ENCODE measurements at places on chromosomes 7 and 10.

DNA sequence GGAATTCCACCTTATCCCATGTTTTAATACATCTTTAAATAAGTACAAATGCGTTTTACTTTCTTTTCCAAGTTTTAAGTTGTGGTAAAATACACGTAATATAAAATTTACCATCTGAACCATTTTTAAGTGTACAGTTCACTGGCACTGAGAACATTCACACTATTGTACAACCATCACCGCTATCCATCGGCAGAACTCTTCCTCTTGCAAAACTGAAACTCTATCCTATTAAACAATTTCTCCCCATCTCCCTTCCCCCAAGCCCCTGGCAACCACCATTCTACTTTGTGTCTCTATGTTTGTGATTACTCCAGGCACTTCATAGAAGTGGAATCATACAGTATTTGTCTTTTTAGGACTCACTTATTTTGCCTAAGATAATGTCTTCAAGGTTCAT lies 33.8 kb downstream of the HIP1 start:
- no peak for DNase-seq

DNA sequence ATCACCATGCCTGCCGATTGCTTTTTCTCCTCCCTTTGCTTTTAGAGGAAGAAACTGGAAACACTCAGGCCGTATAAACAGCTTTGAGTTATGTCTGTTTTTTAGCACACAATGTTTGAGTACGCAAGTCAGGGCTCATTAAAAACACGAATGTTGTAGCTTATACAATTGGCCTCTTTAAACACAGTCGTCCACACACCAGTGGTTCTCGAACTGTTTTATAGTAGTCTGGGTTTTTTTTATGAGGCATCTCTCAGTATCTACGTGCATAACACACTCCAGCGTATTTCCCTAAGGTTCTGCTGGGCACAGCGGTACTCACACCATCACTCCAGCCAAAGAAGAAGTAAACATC lies 13.4 kb upstream of the CARD11 start:
- no peak for DNase-seq

DNA sequence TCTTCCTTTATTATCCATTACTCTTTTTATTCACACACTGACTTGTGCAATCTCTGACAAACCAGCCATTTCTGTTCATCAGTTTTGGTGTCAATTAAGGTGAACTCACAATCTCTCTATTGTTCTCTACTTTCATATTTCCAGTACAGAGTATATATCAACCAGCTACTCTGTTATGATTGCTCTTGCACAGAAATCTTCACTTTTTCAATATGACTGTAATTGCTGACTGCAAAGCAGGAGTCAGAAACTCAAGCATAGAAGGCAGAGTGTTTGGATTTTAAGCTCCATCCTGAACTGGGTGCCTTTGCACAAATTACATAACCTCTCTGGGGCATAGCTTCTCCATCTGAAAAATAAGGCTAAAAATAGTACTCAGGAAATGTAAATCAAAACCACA lies 1042.0 kb downstream of the GRM8 start:
- no peak for DNase-seq

DNA sequence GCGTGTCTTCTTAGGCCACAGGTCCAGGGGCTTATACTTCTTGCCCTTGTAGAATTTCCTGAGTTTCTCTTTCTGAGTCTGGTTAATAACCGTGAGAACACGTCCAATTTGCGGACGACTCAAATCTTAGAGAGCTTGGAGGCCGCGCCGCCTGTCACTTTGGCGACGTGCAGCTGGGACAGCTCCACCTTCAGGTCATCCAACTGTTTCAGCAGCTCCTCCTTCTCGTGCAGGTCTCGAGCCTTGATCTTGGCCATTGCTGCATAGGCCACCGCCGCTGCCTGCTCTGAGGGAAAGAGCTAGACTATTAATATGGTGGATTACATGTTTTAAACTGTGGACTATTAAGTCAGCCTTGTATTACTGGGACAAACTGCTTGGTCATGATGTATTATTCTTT lies 26.9 kb downstream of the EVX1 start:
- DNase-seq = no peak

DNA sequence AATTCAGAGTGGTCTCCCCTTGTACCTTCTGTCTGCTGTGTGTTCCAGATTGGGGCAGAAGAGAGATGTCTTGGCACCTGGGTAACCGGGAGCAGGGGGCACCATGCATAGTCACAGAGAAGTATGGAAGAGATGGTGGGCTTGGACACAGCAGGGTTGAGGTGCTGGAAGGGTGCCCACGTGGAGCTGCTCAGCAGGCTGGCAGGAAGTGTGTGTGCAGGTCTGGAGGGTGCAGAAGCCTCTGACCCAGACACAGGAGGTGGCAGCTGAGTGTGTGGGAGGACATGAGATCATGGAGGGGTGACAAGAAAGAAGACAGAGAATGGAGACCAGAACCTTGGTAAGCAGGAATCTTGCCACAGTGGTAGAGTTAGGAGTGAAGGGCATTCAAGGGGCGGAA lies 42.3 kb upstream of the DUSP5 start:
- no peak for DNase-seq

DNA sequence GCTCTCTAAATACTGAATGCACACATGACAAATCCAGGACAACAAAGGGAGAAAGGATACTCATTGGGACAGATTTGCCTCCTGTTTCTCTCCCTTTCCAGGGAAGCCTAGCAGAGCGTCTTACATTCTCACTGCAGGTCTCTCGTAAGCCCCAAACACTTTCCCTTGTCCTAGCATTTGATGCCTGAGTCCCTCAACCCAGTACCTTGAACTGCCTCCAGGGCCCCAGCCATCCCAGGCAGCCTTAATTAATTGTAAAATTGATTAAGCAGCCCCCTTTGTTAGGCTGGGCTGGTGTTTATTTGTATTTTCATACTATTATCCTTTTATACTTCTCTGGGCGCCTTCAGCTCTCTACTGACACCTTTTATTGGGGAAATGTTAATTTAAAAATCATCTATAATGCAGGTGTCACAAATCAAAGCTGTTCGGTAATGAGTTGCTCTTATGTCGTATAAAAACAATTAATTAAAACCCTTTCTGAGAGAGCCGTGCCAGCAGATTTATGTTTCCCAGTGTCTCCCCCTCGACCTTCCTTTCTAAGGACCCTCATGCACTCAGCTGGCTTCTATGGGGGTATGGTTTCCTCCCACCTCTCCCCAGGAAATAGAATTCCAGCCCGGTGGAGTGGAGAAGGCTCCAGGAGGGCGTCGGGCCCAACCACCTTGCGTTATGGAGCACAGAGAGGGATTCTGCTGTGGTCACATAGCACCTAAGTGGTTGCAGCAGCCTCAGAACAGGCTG lies 243.8 kb downstream of the RPS24 start:
- DNase-seq = no peak

DNA sequence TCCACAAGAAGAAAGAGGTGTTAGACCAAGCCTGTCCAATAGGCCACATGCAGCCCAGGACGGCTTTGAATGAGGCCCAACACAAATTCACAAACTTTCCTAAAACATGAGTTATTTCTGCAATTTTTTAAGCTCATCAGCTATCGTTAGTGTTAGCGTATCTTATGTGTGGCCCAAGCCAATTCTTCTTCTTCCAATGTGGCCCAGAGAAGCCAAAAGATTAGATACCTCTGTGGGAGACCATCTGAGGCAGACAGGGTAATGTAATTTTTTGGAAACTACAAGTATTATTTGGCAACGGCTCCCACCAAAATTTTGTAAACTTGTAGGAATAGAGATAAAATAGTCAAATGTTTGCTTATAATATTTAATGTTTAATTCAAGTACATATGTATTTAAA lies 153.8 kb downstream of the SRPK2 start:
- DNase-seq = no peak

DNA sequence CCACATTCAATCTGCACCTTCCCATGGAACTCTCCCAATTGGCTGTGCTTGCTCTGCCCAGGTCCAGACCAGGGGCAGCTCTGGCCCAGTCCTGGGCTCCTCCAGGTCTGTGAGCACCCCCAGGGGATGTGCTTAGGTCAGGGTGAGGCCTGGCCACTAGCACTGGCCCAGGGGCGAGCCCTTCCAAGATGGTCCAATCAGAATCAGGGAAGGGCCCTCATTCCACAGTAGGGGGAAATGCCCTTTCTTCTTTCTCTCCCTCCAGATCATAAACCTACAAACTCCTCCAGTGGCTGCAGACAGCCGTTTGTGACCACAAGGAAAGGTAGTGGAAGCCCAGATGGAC lies 157.0 kb downstream of the PRKAG2 start:
- no peak for DNase-seq

DNA sequence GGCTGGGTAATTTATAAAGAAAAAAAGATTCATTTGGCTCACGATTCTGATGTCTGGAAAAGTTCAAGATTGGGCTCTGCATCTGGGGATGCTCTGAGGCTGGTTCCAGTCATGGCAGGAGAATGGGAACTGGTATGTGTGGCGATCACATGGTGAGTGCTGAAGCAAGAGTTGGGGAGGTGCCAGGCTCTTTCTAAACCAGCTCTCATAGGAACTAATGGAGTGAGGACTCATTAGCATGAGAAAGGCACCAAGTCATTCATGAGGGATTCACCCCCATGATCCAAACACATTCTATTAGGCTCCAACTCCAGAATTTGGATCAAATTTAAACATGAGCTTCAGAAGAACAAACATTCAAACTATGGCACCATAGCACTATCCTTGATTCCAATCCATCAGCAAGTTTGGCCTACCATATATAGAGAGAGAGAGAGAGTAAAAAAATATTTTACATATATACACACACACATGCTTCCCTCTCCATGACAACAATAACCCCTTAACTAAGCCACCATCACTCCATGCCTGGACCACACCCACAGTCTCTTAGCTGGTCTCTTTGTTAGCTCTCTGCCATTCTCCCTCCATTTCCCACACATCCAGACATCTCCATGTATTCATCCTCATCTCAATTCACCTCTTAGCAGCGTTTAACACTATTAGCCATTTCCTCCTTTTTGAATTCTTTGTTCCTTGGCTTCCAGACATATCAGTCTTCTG lies 57.9 kb downstream of the NPY start:
- DNase-seq = no peak

DNA sequence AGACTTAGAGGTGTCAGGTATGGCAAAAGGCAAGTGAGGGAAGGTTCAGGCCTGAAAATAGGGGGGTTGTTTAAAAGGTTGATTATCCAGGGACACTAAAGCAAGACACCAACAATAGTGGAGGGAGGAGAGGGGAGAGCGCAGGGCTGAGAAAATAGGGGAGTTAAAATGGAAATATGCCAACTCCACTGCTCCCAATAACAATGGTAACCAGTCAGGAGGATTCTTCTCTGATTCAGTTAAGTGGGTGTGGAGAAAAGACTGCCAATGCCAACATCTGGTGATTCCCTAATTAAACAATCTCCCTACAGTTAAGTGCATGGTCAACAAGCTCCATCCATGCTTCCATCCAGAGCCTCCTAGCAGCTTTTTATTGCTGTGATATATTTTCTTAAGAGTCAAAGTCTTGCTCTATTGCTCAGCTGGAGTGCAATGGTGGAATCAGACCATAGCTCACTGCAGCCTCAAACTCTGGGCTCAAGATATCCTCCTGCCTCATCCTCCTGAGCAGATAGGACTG lies 183.3 kb downstream of the JAZF1 start:
- DNase-seq = no peak

GRCh38 chr10:132460071-132460470 lies 63.1 kb downstream of the PWWP2B start:
- no peak for DNase-seq

DNA sequence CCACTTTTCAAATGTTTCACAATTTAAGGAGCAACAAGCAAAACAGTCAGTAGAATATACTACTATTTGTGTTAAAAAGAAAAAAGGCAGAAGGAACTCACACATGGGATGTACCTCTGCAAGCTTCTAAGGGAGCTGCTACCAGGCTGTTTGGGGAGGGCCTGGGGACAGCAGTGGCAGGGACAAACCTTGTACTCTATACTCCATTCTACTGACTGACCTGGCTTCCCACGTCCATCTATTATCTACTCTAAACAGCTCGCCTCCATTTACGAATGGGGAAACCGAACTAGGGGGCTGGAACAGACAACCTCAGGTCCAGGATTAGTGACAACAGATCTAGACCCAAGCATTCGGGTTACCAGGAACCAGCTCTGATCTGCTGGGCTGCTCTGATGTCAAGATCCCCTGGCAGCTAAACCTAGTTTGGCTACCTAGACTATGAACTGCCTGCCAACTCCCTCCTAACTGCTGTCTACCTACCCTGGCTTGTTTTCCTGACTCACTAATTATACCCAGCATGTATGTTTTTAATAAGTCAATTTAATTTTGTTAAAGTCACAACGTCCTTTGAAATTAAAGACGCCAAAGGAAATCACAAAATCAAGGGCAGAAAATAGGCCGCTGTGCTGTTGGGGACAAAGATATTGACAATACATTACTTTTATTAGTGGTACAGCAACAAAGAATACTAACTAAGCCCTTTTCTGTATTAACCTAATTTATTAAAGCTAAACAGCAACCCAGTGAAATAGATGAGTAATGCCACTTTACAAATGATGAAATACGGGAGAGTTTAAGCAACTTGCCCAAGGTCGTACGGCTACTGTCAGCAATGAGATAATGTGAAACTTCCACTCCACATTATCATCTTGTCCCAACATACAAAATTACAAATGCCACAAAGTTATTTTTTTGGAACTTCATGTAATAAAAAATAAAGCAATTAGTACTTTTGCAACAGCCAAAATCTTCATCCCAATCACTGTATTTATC lies 5.3 kb downstream of the PSAP start:
- no peak for DNase-seq

DNA sequence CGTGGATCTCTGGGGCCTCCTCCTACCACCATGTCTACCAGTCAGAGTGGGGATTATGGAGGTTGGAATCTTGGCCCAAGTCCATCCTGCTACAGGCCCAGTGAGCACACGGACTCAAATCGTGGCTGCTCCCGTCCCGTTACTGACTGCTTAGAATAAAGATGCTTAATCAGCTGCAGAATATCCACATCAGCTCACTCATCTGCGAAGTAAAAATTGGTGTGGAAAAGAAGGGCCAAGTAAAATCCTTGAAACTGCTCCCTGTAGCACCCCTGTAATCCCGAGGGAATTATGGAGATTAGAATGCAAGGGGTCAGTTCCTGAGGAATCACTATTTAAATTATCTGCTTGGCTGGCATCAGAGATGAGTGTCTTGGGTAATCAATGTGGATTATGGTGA lies 13.0 kb upstream of the HTR5A start:
- no peak for DNase-seq

- no peak for DNase-seq
These were observed 10.2 kb downstream of the DNAJC12 start for GRCh38 chr10:67827811-67828210.

DNA sequence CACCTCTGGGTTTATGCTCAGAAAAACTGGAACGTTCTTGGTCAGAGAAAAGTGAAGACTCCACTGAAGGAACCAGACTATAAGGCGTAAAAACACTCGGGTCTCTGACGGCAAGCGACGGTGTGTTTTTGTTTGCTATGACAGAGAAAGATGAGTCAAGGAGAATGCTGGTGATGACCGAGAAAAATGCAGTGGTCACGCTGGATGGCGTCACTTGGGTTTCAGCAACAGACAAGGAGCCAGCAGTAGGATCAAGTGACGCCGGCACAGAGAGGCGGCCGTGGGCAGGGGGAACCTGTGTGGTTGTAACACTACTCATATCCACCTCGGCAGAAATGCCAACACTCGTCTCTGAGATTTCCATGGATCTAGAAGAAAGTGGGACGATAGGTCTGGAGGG lies 63.4 kb downstream of the KIAA1549 start:
- no peak for DNase-seq
